ENCODE measurements at places on chromosomes 13 and 19.

- H3K27ac ChIP-seq, result no peak overlapping the region
- no peak overlapping the region for H3K4me3 ChIP-seq
- H3K36me3 ChIP-seq, result no peaks in the 10 kb centered on the region
Measured at GRCh38 chr19:46355234-46356148, 8.6 kb downstream of the PPP5C start.

- H3K4me1 ChIP-seq, result no peaks in the 10 kb centered on the region
- no peaks in the 10 kb centered on the region for H3K27me3 ChIP-seq
- no peak overlapping the region for H3K27ac ChIP-seq
- H3K4me3 ChIP-seq, result no peak overlapping the region
Measured at GRCh38 chr13:95075506-95075905, 225.7 kb downstream of the ABCC4 start.

GRCh38 chr13:109151255-109151654, 521.8 kb downstream of the MYO16 start:
- H3K27ac ChIP-seq, result no peak overlapping the region
- peaks cover 13% of the 10 kb centered on the region for H3K4me1 ChIP-seq
- H3K27me3 ChIP-seq, result no peaks in the 10 kb centered on the region
- no peak for DNase-seq
- no peaks in the 10 kb centered on the region for H3K36me3 ChIP-seq

- no peaks in the 10 kb centered on the region for H3K4me1 ChIP-seq
- no peak for DNase-seq
- no peaks in the 10 kb centered on the region for H3K36me3 ChIP-seq
- no peak overlapping the region for H3K4me3 ChIP-seq
Measured at GRCh38 chr13:84430446-84430845, 548.2 kb upstream of the SLITRK1 start.

GRCh38 chr19:5192568-5192967, 148.0 kb downstream of the PTPRS start:
- no peaks in the 10 kb centered on the region for H3K27me3 ChIP-seq
- H3K36me3 ChIP-seq, result no peaks in the 10 kb centered on the region
- DNase-seq, result no peak
- no peak overlapping the region for H3K4me3 ChIP-seq
- H3K4me1 ChIP-seq, result no peaks in the 10 kb centered on the region

- no peaks in the 10 kb centered on the region for H3K4me1 ChIP-seq
- DNase-seq, result no peak
- H3K27ac ChIP-seq, result no peak overlapping the region
- H3K27me3 ChIP-seq, result no peaks in the 10 kb centered on the region
- no peaks in the 10 kb centered on the region for H3K36me3 ChIP-seq
Measured at GRCh38 chr13:90272356-90272755, 1075.1 kb upstream of the MIR17HG start.

DNA sequence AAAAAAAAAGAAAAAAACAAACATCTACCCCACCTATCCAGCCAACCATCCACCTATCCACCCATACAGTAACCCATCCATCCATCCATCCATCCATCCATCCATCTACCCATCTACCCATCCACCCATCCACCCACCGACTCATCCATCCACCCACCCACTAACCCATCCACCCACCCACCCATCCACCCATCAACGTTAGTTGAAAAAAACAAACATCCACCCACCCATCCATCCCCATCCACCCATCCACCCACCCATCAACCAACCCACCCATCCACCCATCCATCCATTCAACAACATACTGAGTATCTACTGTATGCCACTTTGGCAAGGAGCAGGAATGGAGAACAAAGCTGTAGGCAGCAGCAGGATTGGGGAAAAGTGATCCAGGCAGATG, 6.1 kb upstream of the AP3D1 start:
- peaks cover 1% of the 10 kb centered on the region for H3K4me1 ChIP-seq
- no peaks in the 10 kb centered on the region for H3K36me3 ChIP-seq
- DNase-seq, result no peak
- no peak overlapping the region for H3K27ac ChIP-seq

- DNase-seq, result no peak
- no peak overlapping the region for H3K4me3 ChIP-seq
- H3K4me1 ChIP-seq, result no peaks in the 10 kb centered on the region
- no peaks in the 10 kb centered on the region for H3K27me3 ChIP-seq
Measured at GRCh38 chr13:106376401-106377112, 158.9 kb downstream of the EFNB2 start.

- peaks cover 4% of the 10 kb centered on the region for H3K4me1 ChIP-seq
- no peak overlapping the region for H3K4me3 ChIP-seq
- no peak overlapping the region for H3K27ac ChIP-seq
- H3K36me3 ChIP-seq, result no peaks in the 10 kb centered on the region
- H3K27me3 ChIP-seq, result no peaks in the 10 kb centered on the region
Measured at GRCh38 chr19:5694167-5694955, 4.3 kb downstream of the RPL36 start.

Data from ovary (tissue), 10 donors.